Myocyte (in vitro differentiated cells): ENCODE measurements at places on chromosomes 3 and 15.

DNA sequence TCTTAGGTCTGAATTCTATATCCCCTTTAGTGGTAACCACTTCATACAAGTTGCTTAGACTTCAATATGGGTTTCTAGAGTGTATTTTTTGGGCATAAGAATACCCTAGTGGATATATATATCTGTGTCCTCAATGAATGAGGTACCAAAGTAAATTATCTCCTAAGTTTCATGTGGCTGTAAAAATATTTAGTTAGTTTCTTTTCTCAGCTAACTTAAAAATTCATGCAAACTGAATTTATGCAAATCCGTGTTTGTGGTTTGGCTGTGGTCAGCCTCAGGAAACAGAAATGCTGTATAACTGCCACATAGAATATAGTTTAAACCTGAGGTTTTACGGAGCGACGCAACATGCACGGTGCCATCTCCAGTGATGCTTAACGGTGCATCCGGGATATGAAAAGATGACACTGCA, 80.3 kb downstream of the PEX5L start:
- DNase-seq: no peak

- DNase-seq: no peak
These were observed 13.9 kb downstream of the PLXND1 start for GRCh38 chr3:129592381-129593131.

DNA sequence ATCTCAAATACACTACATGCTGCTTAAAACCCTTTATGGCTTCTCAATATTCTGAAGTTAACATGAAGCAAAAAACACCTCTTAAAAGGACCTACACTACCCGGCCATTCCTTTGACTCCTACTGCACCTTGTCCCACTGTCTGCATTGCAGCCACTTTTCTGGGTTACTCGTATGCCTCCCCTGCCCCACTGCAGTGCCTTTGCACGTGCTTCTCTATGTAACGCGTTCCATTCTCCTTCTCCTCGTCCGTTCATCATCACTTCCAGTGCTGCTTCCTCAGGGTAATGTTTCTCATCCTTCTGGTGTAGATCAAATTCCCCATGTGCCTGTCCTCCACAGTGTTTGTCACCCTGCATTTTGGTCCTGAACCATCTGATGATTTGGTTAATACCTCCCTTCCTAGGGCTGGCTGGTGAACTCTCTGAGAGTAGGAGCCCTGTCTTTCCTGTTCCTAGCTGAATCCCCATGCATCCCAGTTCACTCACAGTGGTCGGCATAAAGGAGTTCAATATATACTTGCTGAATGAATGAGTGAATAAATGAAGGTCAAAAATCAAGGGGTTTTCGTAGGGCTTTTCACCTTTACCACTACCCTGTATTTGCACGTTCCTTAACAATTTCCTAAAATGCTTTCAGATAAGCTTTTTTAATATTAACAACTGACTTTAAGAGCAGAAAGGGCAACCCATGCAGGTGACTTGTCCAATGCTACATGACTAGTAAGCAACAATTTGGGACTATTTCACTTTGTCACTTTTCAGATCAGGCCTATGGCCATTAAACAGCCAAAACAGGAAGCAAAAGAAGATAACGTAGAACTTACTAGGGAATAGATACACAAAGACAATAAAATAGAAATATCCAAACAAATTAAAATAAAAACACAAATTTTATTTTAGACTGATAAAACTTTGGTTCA, 2.4 kb upstream of the STT3B start:
- no peak for DNase-seq

- no peak for DNase-seq
These were observed 12.1 kb upstream of the PAK6 start for GRCh38 chr15:40226736-40227135.

DNA sequence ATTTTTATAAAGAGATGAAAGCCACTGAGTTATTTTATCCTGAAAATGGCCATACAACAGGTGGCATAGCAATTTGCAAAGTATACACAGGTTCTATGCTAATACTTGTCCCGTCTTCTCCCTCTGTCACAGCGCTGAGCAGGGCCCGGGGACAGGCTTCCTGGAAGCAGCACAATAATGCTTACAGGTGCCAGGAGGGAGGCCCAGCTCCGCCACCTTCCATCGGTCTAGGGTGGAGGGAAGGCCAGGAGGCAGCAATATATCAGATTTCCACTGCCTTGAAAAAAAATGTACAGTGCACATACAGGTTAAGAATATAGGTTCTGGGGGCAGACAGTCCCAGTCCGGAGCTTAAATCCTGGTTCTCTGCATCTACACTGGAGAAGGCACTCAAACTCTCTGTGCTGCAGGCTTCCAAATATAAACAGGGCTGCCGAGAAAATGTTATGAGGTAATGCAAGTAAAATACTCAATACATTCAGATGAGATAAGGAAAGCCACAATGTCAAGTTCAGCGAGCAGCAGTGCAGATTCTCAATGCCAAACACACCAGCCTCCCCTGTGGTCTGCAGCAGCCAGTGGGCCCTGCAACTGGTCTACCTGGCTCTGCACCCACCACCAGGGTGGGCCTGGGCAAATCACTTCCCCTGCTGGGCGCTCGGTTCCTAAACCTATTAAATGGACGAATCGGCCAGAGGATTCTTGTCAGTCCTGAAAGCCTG, 189.6 kb downstream of the XXYLT1 start:
- no peak for DNase-seq

DNA sequence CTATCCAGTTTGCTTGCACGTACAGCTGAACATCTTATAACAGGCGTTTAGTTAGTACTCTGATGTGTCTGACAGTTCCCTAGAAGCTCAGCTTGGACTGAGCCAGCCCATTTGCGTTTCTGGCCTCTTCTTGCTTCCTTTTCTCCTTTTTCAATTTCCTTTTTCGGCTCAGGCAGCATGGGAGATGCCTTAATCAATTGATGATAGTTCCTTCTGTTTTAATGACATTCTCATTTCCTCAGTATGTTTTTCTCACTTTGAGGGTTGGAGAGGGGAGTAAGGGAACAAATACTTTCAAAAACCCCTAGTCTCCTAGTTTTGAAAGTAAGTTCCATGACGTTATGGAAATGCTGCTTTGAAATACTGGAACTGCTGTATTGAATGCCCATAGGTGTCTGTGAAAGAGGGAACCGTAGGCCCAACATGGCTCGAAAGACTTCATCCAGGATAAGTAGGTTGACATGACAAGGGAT, 18.9 kb downstream of the IL1RAP start:
- DNase-seq: peak; percentile 11

GRCh38 chr3:197080344-197080743, 50.7 kb upstream of the MELTF start:
- DNase-seq: no peak

- DNase-seq: no peak
These were observed 16.3 kb upstream of the TRAT1 start for GRCh38 chr3:108806316-108806715.

DNA sequence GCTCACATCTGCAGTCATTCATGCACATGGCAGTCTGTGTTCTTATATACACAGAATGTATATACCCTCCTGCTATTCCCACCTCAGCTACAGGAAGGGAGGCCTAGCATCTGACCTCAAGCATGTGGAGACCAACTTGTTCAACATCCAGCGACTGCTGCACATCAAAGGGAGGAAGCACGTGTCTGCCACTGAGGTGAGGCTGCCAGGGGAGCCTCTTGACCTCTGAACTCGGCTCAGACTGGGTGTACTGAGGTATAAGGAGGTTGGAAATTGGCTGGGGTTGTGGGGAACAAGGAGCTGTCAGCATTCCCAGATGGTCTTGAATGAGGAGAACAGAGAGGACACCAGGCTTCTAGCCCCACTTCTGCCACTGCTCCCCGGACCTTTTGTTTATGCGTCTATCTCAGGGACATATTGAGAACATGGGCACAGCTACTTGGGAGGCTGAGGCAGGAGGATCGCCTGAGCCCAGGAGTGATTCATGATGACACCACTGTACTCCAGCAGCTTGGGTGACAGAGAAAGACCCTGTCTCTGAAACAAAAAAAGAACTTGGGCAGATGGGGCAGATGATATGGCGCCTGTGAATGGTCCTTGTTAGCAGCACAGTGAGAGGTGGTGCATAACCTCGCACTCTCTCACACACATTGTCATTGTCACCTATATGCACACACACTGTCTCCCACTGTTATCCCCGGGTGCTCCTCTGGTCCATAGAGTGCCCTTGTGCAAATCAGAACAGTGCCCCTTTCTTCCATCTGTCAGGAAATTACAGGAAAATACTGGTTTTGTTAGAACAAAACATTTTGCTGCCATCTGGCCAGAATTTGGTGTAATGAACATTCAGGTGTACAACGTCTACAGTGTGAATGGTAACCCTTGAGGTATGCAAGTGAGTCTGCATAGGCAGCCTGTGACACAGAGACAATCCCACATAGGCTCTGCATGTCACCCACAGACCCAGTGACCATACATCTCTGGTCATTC, 5.4 kb downstream of the VILL start:
- no peak for DNase-seq

DNA sequence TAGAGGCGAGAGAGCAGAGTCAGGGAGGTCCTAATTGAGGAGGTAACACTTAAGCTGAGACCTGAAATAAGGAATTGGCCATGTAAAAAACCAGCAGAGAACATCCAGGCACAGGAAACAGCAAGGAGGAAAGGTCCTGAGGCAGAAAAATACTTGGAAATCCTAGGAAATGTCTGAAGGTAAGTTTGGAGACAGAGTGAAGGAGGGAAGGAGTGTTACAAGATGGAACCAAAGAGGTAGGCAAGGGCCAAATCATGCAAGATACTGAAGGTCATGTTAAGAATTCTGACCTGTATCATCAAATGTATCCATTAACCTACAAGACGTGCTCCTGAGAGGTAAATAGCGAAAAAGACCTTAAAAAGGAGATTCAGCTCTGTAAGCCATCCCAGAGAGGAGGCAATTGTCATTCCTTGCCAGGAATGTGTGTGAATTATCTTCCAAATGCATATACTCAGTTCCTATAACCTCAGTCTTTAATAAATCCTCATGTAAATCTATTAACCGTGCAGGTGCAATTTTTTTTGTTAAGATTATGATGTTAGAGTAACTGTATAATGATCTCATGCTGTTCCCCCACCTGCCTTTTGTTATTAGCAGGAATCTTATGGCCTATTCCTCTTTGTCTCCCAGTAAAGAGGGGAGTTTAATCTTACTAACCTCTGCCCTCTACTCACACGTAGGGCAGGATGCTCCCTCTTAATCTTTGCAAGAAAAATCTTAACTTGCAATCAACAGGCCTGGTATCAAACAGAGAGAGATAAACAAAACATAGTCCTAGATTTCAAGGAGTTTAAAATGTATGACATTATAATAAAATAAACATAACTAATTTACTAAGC, 166.9 kb downstream of the ULK4 start:
- no peak for DNase-seq

GRCh38 chr3:118626453-118626852, 408.2 kb downstream of the IGSF11 start:
- DNase-seq: no peak

GRCh38 chr3:4643904-4644547, 150.9 kb downstream of the ITPR1 start:
- DNase-seq: no peak

DNA sequence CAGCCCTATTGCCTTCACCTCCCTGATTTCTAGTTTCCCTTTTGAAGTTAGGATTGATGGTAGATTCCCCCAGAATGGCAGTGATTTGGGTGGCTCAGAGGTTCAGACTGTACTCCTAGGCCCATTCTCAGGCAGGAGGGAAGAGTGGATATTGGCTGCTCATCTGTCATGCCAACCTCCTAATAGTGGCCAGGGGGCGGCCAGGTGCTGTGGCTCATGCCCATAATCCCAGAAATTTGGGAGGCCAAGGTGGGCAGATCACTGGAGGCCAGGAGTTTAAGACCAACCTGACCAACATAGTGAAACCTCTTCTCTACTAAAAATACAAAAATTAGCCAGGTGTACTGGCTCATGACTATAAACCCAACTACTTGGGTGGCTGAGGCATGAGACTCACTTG, 11.3 kb downstream of the RRP9 start:
- no peak for DNase-seq

- no peak for DNase-seq
These were observed 45.3 kb downstream of the SEMA3G start for GRCh38 chr3:52399593-52399992.

GRCh38 chr3:189169728-189170127, 2.0 kb upstream of the TPRG1 start:
- DNase-seq: no peak

- no peak for DNase-seq
These were observed 5.2 kb downstream of the FOXB1 start for GRCh38 chr15:60009124-60009960.

DNA sequence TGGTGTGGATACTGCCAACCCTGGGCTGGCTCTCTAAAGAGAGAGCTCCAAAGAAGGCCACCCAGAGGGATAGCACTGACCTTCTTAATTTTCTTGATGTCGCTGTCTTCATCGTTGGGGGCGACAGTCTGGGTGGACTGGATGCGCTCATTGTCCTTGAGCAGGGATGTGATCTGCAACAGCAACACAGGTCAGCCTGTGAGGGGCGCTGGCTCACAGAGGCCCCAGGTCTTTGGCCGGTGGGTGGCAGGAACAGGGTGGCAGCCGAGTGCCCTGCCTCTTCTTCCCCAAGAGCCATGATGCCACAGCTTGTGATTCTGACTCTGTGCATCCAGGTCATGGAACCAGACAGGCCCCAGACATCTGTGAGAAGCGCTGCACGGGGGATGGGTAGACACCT, 41.2 kb downstream of the RASGRF1 start:
- DNase-seq: no peak
